ENCODE measurements at places on chromosomes 11 and 22. TPM values are rescaled to one million over a fixed set of nuclear protein-coding genes. Genes with fewer than 3 reads are reported as not detected.
A peak's percentile ranks its signal among the peaks of the same experiment; 100 is the strongest.

GRCh38 chr22:23385678-23386631 lies 194.1 kb downstream of the IGLL1 start:
- peak; percentile 60 for DNase-seq

GRCh38 chr22:20137671-20138416 lies 6.2 kb downstream of the ZDHHC8 start:
- DNase-seq, result no peak

- peak; percentile 45 for DNase-seq
These were observed 16.5 kb downstream of the NAP1L4 start for GRCh38 chr11:2975594-2975993.

Gene ISX
- total RNA-seq, result not detected

DNA sequence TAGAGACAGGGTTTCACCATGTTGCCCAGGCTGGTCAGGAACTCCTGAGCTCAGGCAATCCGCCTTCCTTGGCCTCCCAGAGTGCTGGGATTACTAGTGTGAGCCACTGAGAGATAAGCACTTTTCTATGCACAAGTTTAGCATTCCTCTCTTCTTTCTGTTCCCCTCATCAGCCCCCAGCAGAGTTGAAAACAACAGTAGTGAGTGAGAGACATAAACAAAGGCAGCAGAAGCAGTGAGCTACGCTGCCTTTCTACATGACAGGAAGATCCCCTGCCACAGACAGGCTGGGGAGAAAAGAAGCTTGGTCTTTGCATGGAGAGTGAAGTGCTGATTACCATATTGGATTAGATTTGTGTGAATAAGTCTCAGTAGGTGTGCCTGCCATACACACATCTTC lies 392.0 kb upstream of the KIRREL3 start:
- DNase-seq, result no peak

Gene THRSP
- total RNA-seq, result not detected
